ENCODE measurements at places on chromosomes 7 and 10.
A peak's percentile ranks its signal among the peaks of the same experiment; 100 is the strongest.

- peak; percentile 70 for DNase-seq
Observed at GRCh38 chr7:99137411-99138180, 6.3 kb downstream of the SMURF1 start.

GRCh38 chr10:104638861-104639589 lies 2.1 kb upstream of the SORCS3 start:
- no peak for DNase-seq

- no peak for DNase-seq
Observed at GRCh38 chr7:33671531-33672262, 233.6 kb upstream of the BMPER start.

DNA sequence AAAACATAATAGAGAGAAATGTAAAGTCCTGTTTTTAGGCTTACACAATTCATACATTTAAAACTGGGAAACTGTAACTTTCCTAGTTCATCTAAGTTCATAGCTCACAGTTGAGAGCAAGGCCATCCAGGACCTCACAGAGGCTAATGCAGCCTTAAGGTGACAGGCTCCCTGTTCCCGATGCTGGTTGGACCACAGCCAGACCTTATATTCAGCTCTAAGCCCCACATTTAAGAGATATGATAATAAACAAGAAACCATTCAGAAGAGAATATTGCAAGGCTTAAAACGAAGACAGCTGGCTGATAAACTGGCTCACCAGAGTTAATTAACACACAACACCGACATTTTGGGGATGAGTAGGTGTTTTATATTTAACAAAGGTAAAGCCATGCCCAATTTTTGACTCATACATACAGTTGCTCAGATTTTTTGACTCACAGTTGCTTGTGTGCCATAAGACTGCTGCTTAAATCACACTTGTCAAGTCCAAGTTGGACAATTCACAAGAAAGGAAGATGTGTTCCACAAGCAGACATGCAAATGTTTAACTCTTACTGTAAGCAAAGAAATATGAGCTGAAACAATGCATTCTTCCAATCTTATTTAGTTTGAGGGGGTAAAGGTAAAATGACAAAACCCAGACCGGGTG lies 41.1 kb upstream of the TMEM213 start:
- no peak for DNase-seq

DNA sequence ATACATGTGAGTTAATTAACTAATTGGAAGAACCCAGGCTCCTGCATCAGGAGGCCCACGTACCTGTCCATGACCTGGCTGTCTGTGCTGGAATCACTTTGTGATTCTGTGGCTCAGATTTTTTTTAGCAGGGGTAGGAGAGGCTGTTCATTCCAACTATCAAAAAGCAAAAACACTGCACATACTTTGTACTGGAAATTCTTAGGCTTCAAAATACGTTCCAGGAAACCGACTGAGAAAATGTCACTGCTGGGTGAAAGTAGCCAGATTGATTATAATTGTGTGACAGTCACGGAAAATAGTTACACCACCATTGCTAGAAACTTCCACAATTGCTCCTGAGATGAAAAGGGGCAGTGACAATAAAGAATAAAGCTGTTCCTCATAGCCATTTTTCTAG lies 91.0 kb downstream of the SLC16A9 start:
- no peak for DNase-seq

DNA sequence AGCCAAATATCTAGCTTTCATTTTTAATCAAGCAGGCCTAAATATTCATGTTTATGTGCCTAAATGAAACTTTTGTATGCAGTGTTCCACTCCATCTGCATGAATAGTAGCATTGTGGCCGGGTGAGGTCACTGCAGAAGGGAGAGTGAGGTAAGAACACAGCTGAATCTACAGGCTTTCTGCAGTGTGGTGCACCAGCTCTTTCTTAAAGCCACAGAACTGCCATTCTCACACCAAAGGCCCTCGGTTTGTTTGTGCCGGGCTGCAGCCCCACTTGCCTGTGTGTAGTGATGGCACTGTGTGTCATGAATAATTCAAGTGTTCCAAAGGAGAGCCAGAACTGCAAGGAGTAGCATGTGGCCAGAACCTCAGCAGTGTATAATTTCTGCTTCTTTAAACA lies 204.1 kb downstream of the TRIL start:
- peak; percentile 11 for DNase-seq

DNA sequence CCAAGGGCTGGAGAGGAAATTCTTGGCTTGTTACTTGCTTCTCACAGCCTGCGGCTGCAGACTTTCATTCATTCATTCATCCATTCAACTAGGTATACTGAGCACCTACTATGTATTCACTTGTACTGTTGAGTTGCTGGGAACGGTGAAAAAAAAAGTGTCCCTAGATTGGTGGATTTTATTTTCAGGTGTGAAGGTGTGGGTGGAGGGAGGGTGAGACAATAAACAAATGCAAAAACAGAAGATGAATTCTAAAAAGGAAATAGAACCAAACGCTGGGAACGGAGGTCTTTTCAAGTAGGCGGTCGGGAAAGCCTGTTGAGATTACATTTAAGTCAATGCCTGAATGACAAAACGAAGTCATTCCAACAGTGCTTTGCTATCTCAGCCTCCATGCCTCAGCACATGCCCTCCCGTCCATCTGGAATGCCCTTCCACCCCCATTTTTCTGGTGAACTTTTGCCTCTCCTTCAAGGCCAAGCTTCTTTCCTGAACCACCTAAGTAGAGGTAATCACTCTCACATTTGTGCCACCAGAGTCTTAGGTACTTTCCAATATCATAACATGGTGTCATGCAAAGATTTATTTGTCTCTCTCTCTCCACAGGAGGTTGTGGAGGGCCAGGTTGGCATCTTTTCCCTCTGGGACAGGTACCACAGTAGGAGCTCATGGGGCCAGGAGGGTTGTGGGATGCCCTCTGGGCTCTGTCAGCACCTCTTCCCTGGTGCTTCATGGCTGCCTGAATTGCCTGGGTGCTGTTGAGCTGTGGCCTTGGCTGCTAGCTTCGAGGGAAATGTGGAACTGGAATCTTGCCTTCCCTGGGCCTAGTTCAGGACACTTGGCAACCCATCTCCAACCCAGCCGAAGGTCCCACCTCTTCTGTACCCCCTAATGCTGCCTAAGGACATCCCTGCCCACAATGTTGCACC lies 5.5 kb downstream of the NKX2-3 start:
- DNase-seq = no peak

GRCh38 chr10:22473459-22473858 lies 128.2 kb downstream of the SPAG6 start:
- DNase-seq = no peak

GRCh38 chr7:1241603-1242255 lies 9.1 kb downstream of the UNCX start:
- no peak for DNase-seq

GRCh38 chr10:104642658-104643302 lies 1.7 kb downstream of the SORCS3 start:
- peak; percentile 30 for DNase-seq

DNA sequence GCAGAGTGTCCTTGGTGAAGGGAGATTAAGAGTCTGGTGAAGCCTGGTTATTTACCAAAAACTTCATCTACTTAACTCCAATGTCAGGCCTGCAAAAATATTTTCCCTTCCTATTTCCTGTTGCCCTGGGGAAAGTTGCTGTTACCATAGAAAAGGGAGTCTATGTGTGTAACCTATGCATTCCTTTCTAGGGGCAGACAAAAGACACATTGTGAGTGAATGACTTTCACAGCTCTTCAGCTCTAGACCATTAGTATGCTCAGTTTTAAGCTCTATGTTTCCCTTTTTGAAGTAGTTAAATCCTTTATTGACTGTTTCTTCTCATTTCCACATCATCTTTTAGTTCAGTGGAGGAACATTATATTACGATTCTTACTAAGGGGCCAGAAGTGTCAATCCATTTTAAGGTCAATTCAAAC lies 45.6 kb upstream of the SGCE start:
- DNase-seq = peak; percentile 26

DNA sequence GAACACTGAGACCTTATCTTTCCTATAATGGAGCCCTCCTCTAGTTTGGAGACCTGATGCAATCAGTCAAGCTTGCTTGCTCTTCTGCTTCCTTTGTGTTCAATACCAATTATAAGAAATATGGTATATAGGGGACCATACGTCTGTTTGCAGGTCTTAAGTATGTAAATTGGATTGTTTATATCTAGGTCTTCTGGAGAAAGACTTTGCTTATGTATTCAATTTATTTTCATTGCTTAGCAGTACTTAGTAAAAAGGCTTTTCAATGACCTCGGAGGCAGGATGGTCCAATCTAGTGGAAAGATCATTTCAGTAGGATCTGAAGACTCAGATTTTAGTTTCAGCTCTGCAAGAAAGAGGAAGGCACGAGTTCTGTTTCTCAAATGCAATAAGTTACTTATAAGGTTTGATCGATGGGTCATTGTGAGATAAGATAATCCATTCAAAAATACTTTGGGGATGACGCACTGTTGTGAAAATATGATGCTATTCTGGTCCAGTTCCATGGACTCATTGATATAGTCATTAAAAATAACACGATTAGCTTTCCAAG lies 571.6 kb downstream of the SH2D4B start:
- no peak for DNase-seq

- DNase-seq = no peak
Observed at GRCh38 chr10:85080934-85081333, 752.5 kb downstream of the CCSER2 start.

- no peak for DNase-seq
Observed at GRCh38 chr7:44568771-44569560, 4.7 kb downstream of the DDX56 start.

GRCh38 chr10:43036481-43037428 lies 40.1 kb upstream of the RET start:
- no peak for DNase-seq

DNA sequence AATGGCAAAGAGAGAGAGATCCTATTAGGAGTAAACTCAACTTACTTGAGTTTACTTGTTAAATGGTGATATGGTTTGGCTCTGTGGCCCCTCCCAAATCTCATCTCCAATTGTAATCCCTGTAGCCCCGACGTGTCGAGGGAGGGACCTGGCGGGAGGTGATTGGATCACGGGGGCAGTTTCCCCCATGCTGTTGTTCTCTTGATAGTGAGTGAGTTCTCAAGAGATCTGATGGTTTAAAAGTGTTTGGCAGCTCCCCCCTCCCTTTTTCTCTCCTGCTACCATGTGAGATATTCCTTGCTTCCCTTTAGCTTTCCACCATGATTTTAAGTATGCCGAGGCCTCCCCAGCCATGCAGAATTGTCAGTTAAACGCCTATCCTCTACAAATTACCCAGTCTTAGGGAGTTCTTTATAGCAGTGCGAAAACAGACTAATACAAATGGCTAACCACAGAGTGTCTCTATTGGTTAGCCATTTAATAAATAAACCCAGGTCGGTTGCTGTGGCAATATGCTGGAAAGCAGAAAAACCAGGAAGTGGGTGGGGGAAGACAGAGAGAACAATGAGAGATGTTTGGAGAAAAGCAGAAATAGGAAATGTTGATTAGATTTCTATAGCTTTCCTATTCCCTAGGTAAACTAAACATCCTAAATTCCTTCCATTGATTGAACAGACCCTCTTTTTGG lies 3.0 kb upstream of the STMP1 start:
- DNase-seq = no peak

GRCh38 chr10:87656431-87657072 lies 3.1 kb upstream of the PAPSS2 start:
- peak; percentile 51 for DNase-seq

DNA sequence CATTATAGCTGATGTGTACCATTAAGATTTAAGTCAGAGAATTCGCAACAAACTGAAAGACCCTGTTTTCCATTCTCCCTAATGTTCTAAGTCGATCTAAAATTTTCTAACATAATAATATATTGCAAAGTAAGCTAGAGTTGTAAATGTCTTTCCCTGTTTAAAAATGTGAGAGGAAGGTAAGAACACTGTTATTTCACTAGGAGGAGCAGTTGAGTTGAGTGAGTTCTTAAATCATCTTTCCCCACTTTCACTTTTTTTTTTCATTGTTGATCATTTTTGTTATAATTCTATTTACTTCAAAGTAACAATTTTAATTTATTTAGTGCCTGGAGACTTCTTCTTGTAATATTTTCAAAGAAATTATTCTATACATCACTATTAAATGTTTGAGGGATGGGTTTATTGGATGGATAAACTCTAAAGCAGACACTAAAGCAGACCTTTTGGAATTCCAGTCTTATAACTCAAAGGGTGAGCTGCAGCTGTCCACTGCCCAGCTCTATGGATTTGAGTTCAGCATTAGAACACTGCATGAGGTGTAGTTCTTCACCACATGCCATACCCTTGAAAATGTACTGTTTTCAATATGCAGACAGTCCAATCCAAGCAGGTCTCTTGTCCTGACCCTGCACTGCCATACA lies 181.3 kb upstream of the FZD1 start:
- peak; percentile 13 for DNase-seq

- DNase-seq = no peak
Observed at GRCh38 chr10:47305566-47305965, 5.6 kb downstream of the GDF10 start.

DNA sequence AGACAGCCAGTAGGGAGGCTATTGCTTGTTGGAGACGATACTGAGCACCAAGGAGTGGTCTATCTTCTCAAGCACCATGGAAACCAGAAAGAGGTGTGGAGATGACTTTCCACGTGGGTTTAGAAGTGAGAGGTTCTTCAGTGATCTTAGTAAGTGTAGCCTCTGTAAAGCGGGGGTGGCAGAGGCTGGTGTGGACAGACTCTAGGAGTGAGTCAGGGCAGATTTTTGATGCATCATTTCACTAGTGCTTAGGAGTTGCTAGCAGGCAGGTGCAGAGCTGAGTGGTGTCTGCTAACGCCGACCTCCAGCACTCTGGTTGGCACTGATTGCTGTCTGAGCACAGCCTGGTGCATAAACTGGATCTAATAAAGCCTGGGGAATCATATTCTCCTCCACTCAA lies 78.4 kb upstream of the ADO start:
- DNase-seq = no peak

- DNase-seq = no peak
Observed at GRCh38 chr7:158054611-158055010, 533.0 kb downstream of the PTPRN2 start.

DNA sequence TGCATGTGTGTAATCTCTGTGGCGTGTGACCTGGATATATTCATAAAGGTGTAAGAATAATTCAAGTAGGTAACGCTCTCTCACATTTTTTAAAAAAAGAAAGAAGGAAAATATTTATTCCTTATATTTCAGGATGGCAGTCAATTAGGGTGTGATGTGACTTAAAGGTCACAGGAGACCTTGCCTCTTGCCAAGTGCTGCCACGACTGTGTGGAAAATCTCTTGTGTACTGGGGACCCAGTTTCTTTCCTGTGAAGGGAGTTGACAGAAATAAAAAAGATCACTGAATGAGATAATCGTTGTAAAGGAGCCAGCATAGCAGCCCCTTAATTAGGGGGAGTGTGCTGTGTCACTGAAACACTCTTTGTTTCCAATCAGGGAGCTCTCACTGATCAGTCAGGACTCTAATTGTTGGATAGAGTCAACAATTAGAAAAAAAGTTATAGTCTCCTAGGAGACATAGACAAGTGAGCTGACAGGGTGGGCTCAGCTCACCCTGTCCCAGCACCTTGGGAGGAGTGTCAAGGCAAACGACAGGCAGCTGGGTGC lies 31.1 kb downstream of the PTPRE start:
- no peak for DNase-seq

DNA sequence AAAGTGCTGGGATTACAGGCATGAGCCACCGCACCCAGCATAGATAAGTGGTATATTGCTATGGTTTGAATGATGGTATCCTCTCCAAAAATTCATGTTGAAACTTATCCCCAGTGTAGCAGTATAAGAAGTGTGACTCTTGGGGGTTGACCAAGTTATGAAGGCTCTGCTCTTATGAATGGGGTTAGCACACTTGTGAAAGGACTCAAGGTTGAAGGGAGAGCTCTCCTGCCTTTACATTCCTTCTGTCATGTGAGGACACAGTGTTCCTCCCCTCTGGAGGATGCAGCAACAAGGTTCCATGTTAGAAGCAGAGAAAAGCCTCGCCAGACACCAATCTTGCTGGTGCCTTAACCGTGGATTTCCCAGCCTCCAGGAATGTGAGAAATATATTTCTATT lies 58.0 kb downstream of the ADK start:
- no peak for DNase-seq

Data from AG08396 (cell line).